ENCODE measurements at places on chromosomes 5 and 9. TPM values are rescaled to one million over a fixed set of nuclear protein-coding genes. Genes with fewer than 3 reads are reported as not detected.

HTR1A gene
- not detected for total RNA-seq

CANX gene
- total RNA-seq, result 972 TPM

TGFBI gene
- total RNA-seq, result 77.3 TPM

CCL28 gene
- total RNA-seq, result 1.3 TPM

NEURL1B gene
- 0.50 TPM for total RNA-seq

PCDHB16 gene
- 0.33 TPM for total RNA-seq

PCDHA11 gene
- total RNA-seq, result 2.0 TPM

PCDHGC4 gene
- 2.7 TPM for total RNA-seq

OR1Q1 gene
- not detected for total RNA-seq

FGF18 gene
- not detected for total RNA-seq

DRD1 gene
- not detected for total RNA-seq

PDE6A gene
- 0.17 TPM for total RNA-seq

CORO2A gene
- 9.7 TPM for total RNA-seq

WNK2 gene
- 0.49 TPM for total RNA-seq

PCDHGA7 gene
- 2.4 TPM for total RNA-seq

CKMT2 gene
- total RNA-seq, result not detected

CYLC2 gene
- total RNA-seq, result not detected

TAF11L5 gene
- total RNA-seq, result not detected

IFNA14 gene
- not detected for total RNA-seq

GRM6 gene
- not detected for total RNA-seq

BSPRY gene
- total RNA-seq, result 0.17 TPM

ANKRD18A gene
- 1.8 TPM for total RNA-seq

CDH9 gene
- total RNA-seq, result not detected

SPATA31E1 gene
- not detected for total RNA-seq

SLC36A3 gene
- not detected for total RNA-seq

ACSL6 gene
- total RNA-seq, result 0.33 TPM

SLIT3 gene
- total RNA-seq, result 25.1 TPM

ST8SIA4 gene
- under 0.01 TPM for total RNA-seq

ARL14EPL gene
- not detected for total RNA-seq

OBP2B gene
- not detected for total RNA-seq

CNTNAP3B gene
- total RNA-seq, result 16.6 TPM

LCN15 gene
- total RNA-seq, result not detected

SPINK4 gene
- total RNA-seq, result not detected

LPAR1 gene
- 20.4 TPM for total RNA-seq

CATSPER3 gene
- total RNA-seq, result not detected

SLC6A3 gene
- not detected for total RNA-seq

LMNB1 gene
- total RNA-seq, result 4.9 TPM

FGD3 gene
- 0.59 TPM for total RNA-seq

OTP gene
- 0.53 TPM for total RNA-seq

PIP5KL1 gene
- 6.7 TPM for total RNA-seq

PARP8 gene
- 24.8 TPM for total RNA-seq

FXN gene
- total RNA-seq, result 18.1 TPM

GALNT12 gene
- total RNA-seq, result 0.17 TPM

LCN9 gene
- not detected for total RNA-seq

GOLM1 gene
- 17.7 TPM for total RNA-seq

PNPLA7 gene
- 1.2 TPM for total RNA-seq

PALM2AKAP2 gene
- 49.0 TPM for total RNA-seq

SPINK7 gene
- total RNA-seq, result not detected

FGF10 gene
- total RNA-seq, result not detected

C7 gene
- not detected for total RNA-seq
